ENCODE measurements at places on chromosomes 4 and X.

DNA sequence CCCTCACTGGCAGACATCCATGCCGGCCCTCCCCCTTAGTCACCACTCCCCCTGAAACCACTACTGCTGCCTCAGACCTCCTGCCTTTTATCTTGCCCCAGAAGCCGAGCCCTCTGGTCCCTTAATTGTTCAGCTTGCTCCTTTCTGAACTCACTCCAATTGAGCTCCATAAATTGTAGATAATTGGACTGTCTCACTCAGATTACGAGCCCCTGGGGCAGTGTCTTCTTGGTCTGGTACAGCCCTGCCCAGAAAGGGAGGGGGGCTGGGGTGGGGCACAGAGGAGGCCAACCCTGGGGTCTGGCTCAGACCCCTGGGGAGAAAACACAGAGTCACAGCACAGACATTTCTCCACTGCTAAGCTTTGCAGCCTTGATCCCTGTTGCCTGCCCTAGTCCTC is 39.4 kb downstream of the NALF2 start:
- DNase-seq = no peak

DNA sequence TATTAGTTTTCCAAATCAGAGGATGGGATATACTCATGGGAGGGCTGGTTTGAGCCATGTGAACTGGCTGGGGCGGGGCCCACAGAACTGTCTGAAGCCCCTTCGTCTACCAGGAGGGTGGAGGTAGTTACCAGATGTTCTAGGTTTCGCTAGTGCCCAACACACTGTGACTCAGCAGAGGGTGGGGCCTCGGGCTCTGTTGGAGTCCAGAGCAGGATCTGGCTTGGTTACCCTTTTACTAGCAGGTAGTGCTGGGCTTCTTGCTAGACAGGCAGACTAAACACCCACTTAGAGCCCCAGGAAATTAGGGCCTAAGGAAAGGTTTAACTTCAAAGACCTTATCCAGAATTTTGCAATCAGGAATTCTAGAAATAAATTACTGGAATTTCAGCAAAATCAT is 56.2 kb upstream of the CHRDL1 start:
- no peak for DNase-seq

DNA sequence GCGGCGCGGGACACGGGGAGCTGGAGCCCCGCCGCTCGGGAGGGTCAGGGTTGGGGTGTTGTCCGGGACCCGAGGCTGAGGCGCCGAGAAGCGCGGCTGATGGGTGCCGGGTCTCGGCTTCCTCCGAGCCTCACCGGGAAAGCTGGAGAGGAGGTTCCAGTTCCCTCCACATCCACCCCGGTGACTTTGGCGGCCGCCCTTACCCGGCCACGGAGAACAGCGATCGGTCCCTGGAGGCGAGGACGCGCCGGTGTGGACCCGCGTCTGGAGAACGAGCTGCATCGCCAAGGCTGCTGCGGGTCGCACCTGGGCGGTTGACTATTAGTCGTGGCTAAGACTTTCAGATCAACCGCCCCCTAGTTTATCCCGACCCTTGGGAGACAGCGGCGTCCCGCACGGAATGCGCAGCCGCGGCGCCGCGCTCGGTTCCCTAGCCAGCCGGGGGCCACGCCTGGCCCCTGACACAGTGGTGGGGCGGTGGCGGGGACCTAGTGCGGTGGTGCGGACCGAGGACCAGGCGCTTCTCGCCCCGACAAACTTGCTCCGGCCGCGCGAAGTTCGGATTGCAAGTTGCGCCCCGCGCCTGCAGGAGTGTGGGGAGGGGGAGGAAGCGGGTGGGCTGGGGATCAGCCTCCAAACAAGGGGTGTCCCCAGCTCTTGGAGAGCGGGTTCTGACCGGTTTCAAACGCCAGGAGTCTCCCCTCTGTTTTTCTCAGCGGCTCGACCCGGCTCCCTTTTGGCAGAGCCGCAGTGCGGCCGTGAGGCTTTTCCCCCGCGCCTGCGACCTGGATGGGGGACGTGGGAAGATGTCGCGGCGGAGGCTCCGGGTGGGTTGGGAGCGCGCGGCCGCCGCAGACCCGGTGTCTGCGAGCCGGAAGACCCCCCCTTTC is 568 bp downstream of the FHDC1 start:
- DNase-seq = no peak

- DNase-seq = no peak
Observed at GRCh38 chrX:134998246-134998645, 7.5 kb downstream of the SMIM10 start.

DNA sequence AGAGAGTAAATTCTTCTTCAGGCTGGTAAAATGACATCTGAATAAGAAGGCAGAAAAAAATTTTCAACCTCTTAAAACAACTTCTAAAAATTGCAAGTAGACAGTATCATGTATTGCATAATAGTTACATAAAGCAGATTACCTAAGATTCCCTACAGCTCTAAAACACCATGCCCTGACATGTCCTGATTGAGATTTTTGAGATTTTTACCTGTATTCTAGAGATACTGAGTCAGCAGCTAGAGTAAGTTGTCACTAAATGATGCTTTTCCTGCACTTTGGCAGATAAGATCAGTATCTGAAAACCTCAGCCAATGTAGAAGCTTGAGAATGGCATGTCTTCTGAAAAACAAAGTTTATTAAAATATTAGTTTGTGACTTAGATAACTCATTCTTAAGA is 713.6 kb downstream of the CCSER1 start:
- no peak for DNase-seq

DNA sequence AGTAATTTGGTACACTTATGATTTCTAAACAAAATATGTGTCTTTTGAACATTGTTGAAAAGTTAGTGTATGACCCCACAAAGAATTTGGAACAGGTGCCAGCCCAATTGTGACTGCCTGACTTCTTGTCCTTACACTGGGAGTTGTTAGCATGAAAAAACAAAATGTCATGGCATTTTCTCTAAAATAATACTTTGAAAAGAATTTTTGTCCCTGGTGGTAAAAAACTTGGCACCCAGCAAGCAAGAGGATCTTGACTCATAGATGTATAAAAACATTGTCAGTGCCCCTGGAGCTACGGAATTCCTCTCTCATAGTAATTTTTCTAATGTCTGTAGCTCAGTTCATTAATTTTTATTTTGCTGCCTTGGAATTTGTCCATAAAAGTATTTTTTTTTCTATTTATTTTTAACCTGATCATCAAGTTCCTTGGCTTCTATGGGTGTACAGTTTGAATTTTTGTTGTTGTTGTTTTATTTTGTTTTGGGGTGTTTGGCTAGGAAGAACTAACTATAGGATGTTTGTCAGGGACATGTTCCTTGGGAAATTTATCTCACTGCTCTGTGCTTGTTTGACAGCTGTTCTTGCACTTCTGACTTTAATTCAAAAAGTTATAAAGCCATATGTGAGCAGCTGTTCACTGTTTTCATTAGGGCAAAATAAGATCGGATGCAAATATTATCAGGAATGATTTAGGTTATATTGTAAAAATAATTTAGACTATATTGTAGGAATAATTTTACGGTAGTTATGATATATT is 95.4 kb upstream of the NUDT6 start:
- DNase-seq = no peak

- DNase-seq = no peak
Observed at GRCh38 chr4:119031218-119031617, 104.4 kb upstream of the MYOZ2 start.

GRCh38 chr4:40441430-40441829 is 106.3 kb downstream of the CHRNA9 start:
- no peak for DNase-seq

DNA sequence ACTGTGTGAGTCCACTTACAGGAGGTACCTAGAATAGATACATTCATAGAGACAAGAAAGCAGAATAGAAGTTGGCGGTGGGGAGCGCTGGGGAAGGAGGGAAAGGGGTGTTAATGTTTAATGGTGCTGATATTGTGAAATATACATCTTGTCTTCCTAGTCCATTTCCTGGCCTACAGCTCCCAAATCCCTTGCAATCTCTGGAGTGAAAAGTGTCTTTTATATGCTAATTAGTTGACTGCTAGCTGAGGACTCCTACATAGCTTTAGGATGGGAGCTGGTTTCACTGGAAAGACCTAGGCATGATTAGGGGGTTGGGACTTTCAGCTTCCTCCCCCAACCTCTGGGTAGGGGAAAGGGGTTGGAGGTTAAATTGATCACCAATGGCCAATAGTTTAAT is 36.0 kb downstream of the FUNDC1 start:
- no peak for DNase-seq

DNA sequence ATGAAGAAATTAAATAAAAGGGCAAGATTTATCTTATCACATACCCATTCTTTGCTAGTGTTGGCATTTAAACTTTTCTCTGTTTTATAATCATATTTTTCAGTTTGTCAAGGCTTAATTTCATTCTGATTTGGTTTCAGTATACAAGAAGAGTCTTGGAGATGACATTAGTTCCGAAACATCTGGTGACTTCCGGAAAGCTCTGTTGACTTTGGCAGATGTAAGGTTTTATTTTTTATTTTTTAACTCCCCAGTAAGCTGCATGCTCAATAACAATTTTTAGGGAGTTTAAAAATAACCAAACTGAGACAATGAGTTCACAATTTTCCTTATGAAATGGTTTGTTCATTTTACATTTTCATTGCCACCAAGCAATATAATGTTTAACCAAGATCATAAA is 39.8 kb downstream of the ANXA3 start:
- no peak for DNase-seq

- no peak for DNase-seq
Observed at GRCh38 chr4:151922306-151922705, 161.5 kb upstream of the GATB start.

DNA sequence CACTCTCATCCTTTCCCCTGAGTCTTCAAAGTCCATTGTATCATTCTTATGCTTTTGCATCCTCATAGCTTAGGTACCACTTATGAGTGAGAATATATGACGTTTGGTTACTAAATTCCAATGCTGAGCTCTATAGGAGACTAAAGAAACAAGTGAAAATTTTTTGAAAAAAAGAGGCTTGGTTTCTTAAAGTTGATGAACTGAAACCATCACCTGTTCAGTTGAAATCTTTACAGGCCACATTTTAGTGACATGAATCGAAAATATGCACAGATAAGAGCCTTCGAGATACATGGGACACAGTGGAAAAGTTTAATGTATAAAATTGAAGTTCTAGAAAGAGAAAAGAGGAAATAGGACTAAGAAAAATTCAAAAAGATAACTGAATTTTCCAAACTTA is 195.8 kb downstream of the GPM6A start:
- DNase-seq = no peak

DNA sequence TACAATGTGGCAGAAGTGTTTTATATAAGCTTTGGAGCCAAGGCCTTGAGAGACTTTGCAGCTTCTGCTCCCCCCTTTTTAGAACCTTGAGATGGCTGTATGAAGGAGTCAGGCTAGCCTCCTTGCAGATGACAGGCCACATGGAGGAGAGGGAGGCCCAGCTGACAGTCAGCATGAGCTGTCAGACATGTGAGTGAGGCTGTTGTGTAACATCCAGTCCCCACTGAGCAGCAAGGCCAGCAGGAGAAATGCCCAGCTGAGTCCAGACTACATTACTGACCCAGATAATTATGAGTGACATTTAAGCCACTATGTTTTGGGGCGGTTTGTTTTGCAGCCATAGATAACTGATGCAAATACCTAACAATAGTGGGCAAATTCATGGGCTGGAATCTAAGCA is 515.3 kb upstream of the ARX start:
- no peak for DNase-seq

- no peak for DNase-seq
Observed at GRCh38 chrX:105694839-105695238, 127.5 kb upstream of the NRK start.

GRCh38 chrX:45524805-45525204 is 324.1 kb upstream of the DIPK2B start:
- no peak for DNase-seq

DNA sequence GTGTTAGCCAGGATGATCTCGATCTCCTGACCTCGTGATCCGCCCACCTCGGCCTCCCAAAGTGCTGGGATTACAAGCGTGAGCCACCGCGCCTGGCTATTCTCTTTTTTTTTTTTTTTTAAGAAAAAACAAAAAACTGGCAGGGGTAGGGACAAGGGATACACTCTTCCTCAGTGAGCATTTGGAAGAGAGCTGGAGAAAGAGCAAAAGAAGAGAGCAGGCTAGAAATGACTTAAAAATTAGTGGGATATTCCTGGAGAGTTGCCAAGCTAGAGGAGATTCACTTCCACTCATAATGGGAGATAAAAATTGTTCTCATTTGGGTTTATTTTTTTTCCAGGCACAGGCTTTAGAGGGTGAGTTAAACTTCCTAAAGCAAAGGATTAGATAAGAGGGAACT is 140.0 kb upstream of the SCML1 start:
- no peak for DNase-seq

- DNase-seq = no peak
Observed at GRCh38 chr4:74628852-74629620, 165.3 kb downstream of the BTC start.

GRCh38 chr4:90198086-90198847 is 71.1 kb downstream of the CCSER1 start:
- DNase-seq = no peak

DNA sequence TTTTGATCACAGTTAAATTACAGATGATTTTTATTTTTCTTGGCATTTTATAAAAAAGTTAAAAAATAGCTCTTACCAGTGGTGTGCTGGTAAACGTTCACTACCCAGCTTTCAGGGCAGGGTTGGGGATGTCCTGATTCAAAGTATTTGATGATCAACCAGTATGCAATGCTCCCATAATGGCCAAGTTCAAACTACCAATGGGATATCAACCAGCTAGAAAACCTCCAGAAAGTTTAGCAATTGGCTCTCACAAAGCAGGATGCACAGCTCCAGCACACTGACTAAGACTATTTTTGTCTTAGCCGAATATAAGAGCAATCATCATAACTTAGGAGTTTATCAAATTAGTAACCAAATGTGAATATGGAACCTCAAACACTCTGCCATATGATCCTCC is 108.0 kb upstream of the PDE5A start:
- DNase-seq = no peak

GRCh38 chrX:104255465-104255864 is 732 bp upstream of the ESX1 start:
- DNase-seq = no peak

DNA sequence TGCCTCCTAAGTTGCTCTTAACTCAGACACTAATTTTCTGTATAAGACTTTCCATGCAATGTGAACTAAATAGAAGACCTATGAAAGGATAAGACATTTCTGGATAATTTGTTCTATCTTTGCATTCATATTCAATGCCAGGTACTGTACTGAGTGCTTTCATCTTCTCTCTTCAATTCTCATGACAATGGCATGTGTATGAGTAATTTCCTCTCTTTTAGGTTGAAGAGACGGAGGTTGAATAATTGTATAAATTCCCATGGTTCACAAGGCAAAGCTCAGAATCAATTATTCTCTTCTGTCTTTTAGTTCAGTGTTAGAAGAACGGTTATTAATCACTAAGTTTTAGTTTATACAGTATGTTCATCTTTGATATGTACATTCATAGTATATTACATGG is 29.3 kb upstream of the CFAP299 start:
- DNase-seq = no peak

- no peak for DNase-seq
Observed at GRCh38 chr4:152454398-152455011, 81.4 kb downstream of the FBXW7 start.

- DNase-seq = no peak
Observed at GRCh38 chr4:35315419-35315818, 928.9 kb downstream of the ARAP2 start.

All from activated CD4-positive, alpha-beta T cell treated with anti-CD3 and anti-CD28 coated beads, Interleukin-2, amount 50 U/mL, for 4 hours (primary cell).